Peyer's patch (tissue), 4 donors: ENCODE measurements at places on chromosomes 2 and 18. TPM values are rescaled to one million over a fixed set of nuclear protein-coding genes. Genes with fewer than 3 reads are reported as not detected.
A peak's percentile ranks its signal among the peaks of the same experiment; 100 is the strongest.

GRCh38 chr2:84971510-84972206, 697 bp downstream of the KCMF1 start:
- DNase-seq: peak; percentile 74

DNA sequence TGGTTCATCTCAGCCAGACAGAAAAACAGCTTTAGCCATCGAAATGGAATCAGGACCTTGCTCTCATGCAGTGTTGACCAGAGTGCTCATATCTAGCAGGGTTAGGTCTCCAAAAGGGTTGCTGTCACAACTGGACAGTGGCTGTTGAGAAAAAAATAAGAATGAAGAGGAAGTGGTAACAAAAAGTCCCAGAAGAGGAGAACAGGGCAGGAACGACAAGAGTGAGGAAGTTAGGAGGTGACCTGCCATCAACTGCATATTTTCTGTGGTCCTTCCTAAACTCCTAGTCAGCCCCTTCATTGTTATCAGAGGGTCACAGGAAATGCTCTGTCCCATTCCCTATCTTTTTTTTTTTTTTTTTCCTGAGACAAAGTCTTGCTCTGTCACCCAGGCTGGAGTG, 188.1 kb upstream of the LINC00305 start:
- no peak for DNase-seq

Gene REG3A
- total RNA-seq: 1,176 TPM

DNA sequence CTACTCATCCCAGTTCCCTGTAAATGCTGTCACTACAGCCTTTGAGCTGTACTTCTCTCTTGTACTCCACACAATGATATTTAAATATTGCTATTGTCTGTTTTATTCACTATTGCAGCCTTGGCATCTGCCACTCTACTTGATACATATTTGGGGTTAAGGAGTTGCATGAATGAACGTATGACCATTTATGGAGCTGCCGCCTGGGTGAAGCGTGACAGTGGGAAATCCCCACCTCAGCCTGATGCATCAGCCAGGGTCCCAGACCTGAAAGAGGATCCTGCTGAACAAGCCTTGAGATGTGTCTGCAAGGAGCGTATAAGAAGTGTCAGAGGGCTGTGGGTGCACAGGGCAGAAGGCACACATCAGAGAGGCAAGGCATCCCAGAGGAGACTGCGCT, 39.1 kb downstream of the MRPL35 start:
- DNase-seq: no peak

DNA sequence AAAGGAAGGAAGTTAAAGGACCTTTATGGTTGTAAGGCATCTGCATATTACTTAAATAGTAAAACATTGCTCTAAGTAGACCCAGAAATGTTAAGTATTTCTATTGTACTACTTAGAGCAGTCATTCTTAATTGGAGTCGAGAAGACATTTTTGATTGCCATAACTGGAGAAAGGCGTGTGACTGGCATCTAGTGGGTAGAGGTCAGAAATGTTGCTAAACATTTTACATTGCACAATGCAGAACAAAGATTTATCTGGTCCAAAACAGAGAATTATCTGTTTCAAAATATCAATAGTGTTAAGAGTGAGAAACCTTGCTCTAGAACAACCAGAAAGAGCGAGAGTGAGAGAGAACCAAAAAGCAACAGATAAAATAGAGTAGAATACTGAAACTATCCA, 23.3 kb upstream of the ROCK1 start:
- DNase-seq: no peak

DNA sequence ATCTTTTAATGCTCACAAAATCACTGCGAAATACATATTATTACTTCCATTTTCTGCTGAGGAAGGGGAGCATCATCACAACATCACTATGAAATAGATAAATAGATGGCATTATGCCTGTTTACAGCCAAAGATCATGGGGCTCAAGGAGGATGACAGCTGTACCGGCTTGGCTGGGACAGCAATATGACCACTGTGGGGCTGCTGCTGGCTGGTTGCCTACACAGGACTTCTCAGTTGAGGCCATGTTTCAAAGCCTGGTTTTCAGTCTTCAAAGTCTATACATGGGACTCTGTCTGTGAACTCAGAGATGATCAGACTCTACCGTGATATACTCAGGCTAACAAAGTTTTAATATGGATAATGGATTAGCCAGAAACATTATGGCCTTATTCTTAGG, 58.7 kb downstream of the SPATS2L start:
- no peak for DNase-seq

- no peak for DNase-seq
Measured at GRCh38 chr18:79067611-79068010, 1.6 kb upstream of the ATP9B start.

DNA sequence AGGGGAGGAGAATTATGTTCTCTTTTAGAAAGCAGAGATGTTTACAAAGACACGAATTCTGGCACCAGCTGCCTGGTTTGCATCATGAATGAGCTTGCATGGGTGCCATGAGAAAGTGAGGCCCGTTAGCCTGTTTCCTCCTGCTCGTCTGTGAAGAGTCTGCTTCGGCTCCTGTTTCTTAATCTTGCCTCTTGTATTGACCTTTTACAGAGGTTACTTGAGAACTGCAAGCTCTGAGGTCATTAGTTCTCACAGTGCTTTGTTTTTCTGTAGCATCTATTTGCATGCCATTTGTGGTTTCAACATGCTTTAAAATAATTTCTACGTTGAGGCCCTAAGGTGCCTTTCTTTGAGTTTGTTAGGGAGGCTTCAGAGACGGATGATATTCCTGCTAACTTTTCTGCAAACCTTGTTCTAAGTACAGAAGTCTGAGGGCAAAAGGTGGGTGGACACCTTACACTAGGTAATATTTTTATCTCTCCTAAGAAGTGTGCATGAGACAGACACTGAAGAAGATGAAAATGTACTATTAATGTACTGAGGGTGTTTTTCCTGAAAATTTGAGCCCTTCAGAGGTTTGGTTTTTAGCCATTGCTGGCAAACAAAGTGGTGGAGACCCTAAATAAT, 53.4 kb upstream of the LINC00305 start:
- no peak for DNase-seq

Gene RIF1
- 20.0 TPM for total RNA-seq

Gene POTEI
- not detected for total RNA-seq

Gene SP5
- total RNA-seq: not detected

DNA sequence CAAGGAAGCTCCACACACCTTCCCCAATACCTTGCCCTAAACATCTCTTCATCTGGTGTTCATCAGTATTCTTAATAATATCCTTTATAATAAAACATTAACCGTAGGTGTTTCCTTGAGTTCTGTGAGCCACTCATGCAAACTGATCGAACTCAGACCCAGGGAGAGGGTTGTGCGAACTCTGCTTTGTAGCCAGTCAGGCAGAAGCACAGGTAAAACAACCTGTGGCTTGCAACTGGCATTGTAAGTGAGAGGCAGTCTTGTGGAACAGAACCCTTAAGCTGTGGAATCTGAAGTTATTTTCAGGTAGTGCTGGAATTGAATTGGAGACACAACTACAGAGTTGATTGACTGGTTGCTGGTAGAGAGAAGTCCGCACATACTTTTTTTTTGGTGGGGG, 4.7 kb downstream of the BUB1 start:
- no peak for DNase-seq

Gene MRPL44
- total RNA-seq: 23.5 TPM
